ENCODE measurements at places on chromosomes 16 and 17. TPM values are rescaled to one million over a fixed set of nuclear protein-coding genes. Genes with fewer than 3 reads are reported as not detected.
A peak's percentile ranks its signal among the peaks of the same experiment; 100 is the strongest.

GRCh38 chr16:9054460-9054859, 37.0 kb upstream of the HAPSTR1 start:
- no peak overlapping the region for H3K27ac ChIP-seq
- H3K27me3 ChIP-seq, result no peaks in the 10 kb centered on the region
- no peaks in the 10 kb centered on the region for H3K4me1 ChIP-seq
- no peak for DNase-seq
- H3K36me3 ChIP-seq, result no peaks in the 10 kb centered on the region

GRCh38 chr17:59561042-59561441, 4.4 kb upstream of the DHX40 start:
- H3K36me3 ChIP-seq, result no peaks in the 10 kb centered on the region
- H3K4me3 ChIP-seq, result no peak overlapping the region
- H3K27ac ChIP-seq, result no peak overlapping the region
- DNase-seq, result no peak
- no peaks in the 10 kb centered on the region for H3K27me3 ChIP-seq

GRCh38 chr16:2776500-2777139, 460 bp downstream of the ELOB start:
- peaks cover 38% of the 10 kb centered on the region for H3K36me3 ChIP-seq
- peaks cover 46% of the 10 kb centered on the region for H3K4me1 ChIP-seq
- H3K27ac ChIP-seq, result peak overlapping the region; percentile 52
- DNase-seq, result no peak

DNA sequence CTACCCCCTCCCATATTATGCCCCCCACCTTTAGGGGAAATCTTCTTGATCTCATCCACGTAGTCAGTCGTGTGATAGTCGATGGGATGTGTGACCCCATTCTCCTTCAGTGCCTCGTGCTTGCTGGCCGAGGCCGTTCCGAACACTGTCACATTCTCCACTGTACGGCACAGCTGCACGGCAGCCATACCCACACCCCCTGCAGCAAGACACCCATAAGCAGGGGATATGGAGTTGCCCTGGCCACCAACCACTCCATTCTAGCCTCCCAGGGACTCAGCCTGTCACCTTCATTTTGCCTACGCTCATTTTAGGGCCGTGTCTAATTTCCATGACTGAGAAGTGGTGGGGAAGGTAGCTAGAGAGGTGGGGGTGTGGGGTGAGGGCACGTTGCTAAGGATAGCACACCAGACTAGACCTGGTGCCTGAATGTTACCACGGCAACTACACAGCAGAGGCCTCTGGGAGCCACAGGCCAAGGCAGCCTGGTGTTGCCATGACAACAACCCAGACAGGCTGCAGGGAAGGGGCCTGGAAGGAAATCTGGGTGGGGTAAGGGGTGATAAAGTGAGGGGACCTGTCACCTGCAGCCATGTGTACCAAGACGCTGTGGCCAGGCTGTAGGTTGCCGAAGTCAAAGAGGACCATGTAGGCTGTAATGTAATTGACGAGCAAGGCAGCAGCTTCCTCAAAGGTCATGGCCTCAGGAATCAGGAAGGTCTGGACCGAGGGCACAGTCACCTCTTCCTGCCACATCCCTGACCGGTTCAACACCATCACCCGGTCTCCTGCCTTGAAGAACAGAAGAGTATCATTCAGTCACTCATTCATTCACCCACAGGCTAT, 4.0 kb downstream of the VAT1 start:
- H3K4me1 ChIP-seq, result peaks cover 58% of the 10 kb centered on the region
- no peak overlapping the region for H3K4me3 ChIP-seq
- DNase-seq, result no peak
- no peaks in the 10 kb centered on the region for H3K27me3 ChIP-seq
- peaks cover 46% of the 10 kb centered on the region for H3K36me3 ChIP-seq
- H3K27ac ChIP-seq, result no peak overlapping the region

MILR1 gene
- 8.9 TPM for total RNA-seq

Measured in spinal cord (tissue), 10 donors.